NCI-H2081 (cell line): ENCODE measurements at places on chromosomes 7 and 10.

GRCh38 chr7:101138213-101138870, 11.4 kb downstream of the SERPINE1 start:
- DNase-seq: peak; percentile 71

- DNase-seq: no peak
These were observed 1.8 kb downstream of the GOLGA7B start for GRCh38 chr10:97851341-97852001.

- no peak for DNase-seq
These were observed 81.0 kb upstream of the GNA12 start for GRCh38 chr7:2924866-2925840.

GRCh38 chr10:78407966-78408365, 374.3 kb downstream of the RPS24 start:
- DNase-seq: no peak

DNA sequence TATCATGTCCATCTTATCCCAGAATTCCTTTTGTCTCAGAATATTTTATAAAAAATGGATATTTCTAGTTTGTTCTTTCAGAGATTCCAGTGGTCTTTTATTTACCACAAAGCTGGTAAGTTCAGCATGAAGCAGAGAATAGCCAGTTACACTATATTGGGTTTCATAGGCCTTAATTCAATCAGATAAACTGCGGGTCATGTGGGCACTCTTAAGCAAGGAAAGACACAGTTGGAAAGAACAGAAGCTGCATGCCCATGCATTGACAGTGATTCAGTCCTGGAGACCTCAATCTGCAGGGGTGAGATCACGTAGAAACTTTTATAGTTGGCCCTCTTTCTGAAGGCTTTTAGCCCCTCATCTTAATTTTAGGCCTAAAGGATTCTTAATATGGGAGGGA, 281.3 kb upstream of the IGFBP3 start:
- DNase-seq: no peak

DNA sequence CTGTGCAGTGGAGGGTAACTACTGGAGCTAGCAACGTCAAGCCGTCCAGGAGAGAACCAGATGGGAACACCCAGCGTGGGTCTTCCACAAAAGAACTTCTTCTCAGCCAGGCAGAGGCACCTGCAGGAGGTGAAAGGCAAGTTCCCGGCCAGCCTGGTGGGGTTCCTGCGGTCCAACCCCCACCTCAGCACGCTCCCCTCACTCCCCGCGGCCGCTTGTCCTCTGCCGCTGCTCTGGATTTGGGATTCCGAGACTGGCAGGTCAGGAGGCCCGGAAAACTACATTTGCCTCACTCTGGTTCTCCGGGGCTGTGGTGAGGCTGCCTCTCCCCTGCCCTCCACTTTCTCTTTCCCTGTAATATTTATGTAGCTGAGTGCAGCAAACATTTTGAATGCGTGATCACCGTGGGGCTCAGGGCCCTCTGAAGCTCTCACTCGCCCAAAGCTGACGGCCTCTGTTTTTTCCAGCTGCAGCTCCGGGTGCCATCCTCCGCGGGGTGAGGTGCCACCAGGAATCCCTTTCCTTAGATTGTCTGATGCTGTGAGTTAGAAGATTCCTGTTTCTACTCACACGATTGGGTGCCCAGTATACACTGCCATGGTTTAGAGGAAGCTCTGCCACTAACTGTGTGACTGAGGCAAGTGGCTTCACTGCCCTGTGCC, 366.9 kb downstream of the DNAJB6 start:
- DNase-seq: no peak

DNA sequence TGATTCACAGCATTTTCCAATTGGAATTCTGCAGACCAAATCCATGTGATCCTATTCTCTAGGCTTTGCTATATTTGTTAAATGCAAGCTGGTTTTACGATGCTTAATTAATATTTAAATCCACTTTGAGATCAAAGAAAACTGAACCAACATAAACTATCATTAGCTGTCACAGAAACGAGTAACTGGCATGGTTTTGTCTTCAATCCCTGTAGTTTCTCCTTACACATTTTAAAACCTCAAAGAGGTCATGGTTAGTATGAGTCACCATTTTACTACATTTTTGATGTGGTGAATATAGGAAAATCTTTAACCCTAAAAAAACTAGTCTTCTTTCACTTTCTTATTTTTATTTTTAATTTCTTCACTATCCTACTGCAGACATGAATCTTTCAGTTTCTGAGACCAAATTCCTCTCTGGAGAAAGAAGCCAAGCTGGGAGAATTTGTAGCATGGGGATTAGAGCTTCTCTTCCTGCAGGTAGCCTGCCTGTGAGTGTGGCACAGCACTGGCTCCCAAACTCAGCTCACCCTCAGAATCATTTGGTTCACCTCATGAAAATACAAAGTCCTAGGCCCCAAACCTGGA, 8.7 kb upstream of the LIPM start:
- no peak for DNase-seq

- DNase-seq: no peak
These were observed 2.6 kb downstream of the SCART1 start for GRCh38 chr10:133456041-133456951.

GRCh38 chr10:62056698-62057097, 155.2 kb downstream of the ARID5B start:
- DNase-seq: no peak

GRCh38 chr10:90381468-90381867, 476.4 kb downstream of the HTR7 start:
- no peak for DNase-seq

GRCh38 chr10:10804998-10805740, 212.5 kb upstream of the CELF2 start:
- no peak for DNase-seq

DNA sequence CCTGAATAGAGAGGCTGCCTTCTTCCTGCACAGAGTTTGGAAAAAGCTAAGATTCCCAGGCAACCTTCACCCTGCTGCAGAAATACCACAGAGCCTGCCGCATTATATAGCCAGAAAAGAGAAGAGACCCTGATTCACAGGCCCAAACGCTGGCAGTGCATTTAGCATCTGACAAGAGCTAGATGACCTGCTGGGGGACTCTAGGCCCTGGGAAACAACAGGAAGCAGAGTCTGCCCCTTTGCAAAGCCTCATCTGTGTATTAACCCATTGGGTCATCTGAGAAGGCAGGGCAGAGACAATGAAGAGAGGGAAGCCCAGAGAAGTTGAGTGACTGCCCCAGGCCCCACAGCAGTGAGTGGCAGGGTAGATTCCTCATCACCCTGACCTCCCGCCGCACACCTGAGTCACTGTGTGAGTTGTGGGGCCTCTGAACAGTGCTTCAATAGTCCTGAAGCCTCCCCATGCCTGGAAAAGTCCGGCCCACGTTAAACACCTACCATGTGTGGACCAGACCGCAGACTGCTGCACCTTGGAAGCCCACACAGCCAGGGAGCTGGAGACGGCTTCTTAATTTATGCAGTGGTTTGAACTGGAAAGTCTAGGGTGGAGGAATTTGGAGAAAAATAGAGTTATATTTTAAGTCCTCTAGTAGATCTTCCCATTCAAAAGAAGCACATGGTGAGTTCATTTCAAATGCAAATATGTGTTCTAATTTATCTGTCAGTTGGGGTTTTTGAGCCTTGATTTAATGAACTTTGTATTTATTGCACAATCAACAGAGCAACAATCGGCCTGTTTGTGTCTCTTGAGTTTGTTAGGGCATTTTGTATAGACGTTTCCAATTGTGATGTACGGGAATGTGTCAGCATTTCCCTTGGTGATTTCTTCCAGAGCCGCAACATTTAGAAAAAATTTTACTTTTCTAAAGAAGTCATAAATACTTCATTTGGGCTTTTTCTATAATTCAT, 80.4 kb upstream of the GPR26 start:
- DNase-seq: no peak

GRCh38 chr10:1324903-1325302, 268.7 kb downstream of the WDR37 start:
- DNase-seq: no peak

DNA sequence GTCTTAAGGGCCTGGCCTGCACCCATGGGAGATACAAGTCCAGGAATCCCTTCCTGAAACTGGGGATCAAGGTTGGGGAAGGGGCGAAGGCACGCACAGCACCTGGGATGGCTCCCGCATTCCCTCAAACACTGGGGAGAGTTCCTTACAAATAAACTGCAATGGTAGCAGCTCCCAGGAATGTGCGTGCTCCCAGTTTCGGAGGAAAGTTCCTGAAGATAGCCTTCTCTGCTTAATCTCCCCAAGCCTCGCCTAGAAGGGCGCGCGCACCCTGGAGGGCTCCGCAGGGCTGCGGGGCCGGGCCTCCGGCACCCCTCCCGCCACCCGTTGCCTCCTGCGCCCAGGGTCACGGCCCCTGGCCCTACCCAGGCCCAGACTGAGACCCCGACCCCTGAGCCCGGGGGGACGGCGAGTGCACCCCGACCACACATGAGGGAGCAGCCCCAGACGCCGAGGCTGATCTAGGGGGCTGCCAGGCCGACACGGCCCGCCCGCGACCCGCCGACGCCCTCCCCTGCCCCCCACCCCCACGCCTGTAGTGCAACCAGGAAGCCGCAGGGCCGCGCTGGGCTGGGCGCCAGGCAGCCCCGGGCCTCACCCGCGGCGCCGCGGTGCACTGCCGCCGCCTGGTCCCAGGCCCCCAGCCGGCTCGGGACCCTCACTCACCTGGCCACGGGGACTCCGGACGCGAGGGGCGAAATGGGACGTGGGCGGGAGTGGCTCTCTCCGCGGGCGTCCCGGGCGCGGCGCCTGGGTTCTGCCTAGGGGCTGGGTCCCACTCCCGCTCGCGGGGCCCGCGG, 460 bp downstream of the ANXA11 start:
- DNase-seq: no peak

- DNase-seq: no peak
These were observed 142.7 kb downstream of the ELFN1 start for GRCh38 chr7:1812509-1813393.

GRCh38 chr7:92836489-92836999, at the start of gene CDK6:
Gene CDK6 (minus strand): TSS chr7:92836573. CDS start chr7:92833323, 3,250 bp downstream.
- no peak for DNase-seq

DNA sequence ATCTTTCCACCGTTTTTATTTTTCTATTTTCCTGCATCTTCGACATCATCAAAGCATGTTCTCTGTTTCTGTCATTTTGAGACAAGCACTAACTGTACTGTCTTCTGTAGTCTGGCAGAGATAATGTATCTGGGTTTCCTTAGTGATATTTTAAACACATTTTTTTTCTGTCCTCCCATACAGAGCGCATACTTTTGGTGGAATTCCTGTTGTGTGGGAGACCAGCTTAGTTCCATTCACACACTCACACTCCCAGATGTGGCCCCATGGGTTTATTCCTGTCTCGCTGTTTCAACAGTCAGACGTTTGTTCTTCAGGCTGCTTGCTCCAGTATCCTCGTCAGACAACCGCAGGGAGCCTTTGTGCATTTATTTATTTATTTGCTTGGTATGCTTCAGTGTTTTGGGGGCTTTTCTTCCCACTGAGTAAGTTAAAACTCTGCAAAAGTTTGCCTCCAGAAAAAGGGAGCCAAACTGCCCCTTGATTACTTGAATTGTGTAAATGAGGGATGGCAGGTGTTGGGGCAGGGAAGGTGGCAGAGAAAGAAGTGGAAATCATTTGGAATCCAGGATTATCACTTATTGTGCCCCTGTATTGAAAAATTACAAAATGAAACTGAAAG, 456.8 kb upstream of the KLF6 start:
- no peak for DNase-seq

DNA sequence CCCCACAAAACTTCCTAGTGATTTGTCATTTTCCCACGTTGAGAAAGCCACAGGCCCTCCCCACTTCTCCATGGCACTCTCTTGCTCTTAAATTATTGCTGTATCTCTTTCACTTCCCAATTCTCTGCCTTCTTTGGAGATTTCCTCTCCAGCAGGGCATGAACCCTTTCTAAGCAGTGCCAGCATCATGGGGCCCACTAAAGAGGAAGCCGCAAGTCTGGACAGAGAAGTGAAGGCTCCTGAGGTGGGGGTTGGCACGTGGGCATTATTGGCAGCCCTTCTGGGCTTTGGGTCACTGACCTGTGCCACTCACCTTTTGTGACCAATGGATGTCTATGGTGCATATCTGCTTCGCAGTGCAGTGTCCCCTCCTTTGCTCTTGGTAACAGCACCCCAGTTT, 97.7 kb upstream of the TCF7L2 start:
- no peak for DNase-seq

DNA sequence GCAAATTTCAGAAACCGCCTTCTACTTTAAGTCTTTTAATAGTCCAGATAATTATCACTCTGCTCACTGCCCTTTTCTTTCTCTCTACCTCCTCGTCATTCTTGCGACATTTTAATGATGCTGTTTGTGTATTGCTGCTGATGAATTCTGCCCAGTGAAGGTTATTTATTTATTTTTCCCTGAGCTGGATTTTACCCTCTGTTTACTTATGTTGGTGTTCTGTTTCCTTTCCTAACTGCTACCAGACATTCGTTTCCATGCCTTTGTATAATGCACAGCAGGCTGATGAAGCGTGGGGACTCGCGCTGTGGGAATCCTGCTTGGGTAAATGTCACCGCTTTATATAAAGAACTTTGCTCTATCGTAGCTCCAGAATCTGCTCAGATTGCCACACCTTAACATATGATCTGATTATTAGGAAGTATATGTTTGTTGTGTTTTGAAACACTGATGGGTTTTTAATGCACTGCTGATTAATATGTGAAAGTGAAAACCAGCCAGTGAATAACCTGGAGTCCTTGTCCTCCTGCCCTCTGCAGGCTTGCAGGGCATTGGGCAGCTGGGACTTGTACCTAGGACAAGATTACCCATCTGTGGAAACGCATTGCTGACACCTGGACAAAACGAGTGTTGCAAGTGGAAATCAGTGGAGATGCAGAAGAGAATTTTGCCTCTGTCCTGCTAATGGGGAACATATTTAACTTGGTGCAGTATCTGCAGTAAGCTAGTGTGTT, 291.5 kb downstream of the SDK1 start:
- DNase-seq: peak; percentile 90

- DNase-seq: no peak
These were observed 92.9 kb upstream of the GNA12 start for GRCh38 chr7:2936891-2937580.

DNA sequence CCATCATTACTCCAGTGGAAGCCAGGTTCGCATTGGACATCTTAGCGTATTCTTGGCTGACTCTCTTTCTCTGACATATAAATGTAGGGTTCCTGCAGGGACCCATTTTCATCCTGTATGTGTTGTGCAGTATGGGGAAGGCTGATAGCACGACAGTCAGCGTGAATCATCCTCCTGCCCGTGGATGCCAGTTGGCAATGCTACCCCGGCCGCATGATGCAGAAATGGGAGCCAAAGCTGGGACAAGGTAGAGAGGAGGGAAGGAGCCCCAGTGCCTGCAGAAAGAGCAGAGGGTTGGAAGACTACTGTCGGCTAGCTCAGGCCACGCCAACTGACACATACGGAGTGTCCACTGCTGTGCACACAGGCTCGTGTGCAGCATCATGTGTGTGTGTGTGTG, 251.6 kb downstream of the SKAP2 start:
- DNase-seq: no peak

- peak; percentile 34 for DNase-seq
These were observed 13.1 kb downstream of the UMAD1 start for GRCh38 chr7:7653593-7654187.
